ENCODE measurements at places on chromosomes 2 and 18.

- peak; percentile 86 for DNase-seq
These were observed 108.8 kb downstream of the B3GNT2 start for GRCh38 chr2:62304429-62305417.

GRCh38 chr18:75927791-75928190, 500.3 kb upstream of the SMIM21 start:
- DNase-seq, result no peak

DNA sequence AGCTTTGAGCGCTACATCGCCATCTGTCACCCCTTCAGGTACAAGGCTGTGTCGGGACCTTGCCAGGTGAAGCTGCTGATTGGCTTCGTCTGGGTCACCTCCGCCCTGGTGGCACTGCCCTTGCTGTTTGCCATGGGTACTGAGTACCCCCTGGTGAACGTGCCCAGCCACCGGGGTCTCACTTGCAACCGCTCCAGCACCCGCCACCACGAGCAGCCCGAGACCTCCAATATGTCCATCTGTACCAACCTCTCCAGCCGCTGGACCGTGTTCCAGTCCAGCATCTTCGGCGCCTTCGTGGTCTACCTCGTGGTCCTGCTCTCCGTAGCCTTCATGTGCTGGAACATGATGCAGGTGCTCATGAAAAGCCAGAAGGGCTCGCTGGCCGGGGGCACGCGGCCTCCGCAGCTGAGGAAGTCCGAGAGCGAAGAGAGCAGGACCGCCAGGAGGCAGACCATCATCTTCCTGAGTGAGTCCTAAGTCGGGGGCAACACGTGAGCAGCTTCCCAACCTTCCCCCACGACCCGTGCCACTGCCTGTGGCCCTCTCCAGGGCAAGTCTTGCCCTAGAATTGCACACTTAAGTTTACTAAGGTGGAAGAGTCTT, 928 bp downstream of the GPR39 start:
- DNase-seq, result no peak

DNA sequence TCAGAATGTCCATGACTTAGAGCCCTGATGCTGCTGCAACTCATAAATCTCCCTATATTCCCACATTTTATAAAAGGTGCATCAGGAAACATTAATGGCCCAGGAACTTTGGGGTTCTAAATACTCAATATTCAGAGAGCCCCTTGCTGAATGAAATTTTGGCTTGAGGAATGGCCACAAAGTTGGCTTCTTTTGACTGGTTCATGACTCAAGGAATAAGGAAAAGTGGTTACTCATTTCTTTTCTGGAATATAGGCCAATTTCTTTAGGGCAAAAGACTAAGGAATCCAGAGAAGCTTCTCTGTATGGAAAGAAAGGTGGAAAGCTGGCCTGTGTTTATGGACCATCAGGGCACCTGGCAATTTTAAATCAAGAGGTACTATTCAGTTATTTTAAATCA, 308.9 kb upstream of the NT5C1B start:
- DNase-seq, result no peak

- no peak for DNase-seq
These were observed 20.3 kb upstream of the ASNSD1 start for GRCh38 chr2:189641002-189641401.

GRCh38 chr18:34297287-34297686, 72.6 kb upstream of the NOL4 start:
- DNase-seq, result no peak

GRCh38 chr2:3470166-3470651, 49.1 kb downstream of the ADI1 start:
- DNase-seq, result peak; percentile 63

DNA sequence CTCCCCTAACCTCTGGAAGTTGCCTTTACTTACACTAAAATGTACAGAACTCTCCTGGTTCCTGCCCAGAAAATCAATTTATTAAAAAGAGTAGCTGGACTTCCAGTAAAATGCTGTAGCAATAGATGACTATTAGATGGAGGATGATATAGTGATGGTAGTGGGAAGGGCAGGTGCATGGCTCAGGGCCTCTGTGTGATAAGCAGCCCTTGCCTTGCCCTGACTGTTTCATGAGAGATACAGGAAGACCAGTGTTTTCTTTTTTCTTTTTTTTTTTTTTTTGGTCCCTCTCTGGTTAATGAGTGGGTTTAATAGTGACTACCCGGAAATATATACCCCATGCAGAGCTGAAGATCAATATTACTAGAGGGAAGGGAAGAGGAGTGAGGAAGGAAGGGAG, 48.7 kb upstream of the NEDD4L start:
- DNase-seq, result no peak

DNA sequence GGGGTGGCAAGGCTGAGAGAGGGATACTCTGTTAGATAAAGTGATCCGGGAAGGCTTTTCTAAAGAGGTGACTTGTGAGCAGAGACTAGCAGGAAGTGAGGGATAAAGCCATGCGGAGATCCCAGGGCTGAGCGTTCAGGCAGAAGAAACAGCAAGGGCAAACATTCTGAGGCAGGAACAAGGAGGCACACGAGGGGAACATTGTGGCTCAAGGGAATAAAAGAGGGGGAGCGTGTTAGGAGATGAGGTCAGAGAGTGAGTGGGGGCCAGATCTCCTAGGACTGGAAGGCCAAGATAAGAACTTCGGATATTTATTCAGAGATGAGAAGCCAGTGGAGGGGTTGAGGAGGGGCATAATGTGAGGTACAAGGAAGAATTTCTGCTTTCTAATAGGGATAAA, 67.1 kb downstream of the ACTR2 start:
- DNase-seq, result no peak

DNA sequence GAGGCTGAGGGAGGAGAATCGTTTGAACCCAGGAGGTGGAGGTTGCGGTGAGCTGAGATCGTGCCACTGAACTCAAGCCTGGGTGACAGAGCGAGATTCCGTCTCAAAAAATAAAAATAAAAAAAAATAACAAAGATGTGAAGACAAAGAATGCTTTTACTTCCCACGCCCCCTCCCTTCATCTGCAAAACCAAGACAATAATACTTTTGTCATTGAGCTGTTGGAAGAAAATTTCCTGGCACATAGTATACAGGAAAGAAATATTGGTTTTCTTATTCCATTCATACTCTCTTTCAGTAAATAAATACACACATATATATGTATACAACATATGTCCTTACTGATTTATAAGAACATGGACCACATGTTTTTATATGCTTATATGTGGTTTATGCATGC, 12.2 kb downstream of the GREB1 start:
- DNase-seq, result no peak

DNA sequence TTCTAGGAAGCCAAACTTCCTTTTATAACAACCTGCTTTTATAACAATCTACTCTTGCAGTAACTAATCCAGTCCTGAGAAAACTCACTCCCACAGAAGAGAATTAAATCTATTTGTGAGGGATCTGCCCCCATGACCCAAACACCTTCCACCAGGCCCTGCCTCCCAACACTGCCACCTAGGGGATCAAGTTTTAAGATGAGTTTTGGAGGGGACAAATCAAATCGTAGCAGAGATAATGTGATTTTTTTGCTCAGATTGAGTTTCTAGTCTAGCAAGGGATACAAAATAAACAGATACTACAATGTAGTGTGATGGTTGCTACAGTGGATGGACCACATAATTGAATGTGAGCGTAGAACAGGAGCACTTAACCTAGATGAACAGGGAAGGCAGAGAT, 52.2 kb downstream of the NCOA1 start:
- no peak for DNase-seq

DNA sequence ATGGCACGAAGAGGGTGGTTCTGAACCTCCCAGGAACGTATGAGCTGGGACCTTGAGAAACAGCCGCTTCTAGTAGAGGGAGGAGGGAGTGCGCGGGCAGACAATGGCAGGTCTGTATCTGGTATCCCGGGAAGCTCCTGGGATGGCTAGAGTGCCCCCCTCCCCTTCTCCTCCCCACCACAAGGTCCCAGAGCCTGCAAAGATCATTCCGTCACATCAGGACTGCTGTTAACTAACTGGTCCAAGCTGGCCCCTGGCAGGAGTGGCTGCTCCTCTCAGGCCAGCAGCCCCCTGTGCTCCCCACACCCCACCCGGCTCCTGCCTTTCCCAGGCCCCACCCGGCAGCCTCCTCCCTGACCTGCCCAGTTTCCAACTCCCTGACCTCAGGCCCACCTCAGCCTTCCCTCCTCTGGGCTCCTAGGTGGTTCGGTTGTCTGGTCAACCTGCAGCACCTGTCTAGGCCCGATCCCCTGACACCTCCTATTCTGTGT, 75.0 kb downstream of the TPO start:
- no peak for DNase-seq

- no peak for DNase-seq
These were observed 5.1 kb downstream of the ITGB6 start for GRCh38 chr2:160194946-160195345.

DNA sequence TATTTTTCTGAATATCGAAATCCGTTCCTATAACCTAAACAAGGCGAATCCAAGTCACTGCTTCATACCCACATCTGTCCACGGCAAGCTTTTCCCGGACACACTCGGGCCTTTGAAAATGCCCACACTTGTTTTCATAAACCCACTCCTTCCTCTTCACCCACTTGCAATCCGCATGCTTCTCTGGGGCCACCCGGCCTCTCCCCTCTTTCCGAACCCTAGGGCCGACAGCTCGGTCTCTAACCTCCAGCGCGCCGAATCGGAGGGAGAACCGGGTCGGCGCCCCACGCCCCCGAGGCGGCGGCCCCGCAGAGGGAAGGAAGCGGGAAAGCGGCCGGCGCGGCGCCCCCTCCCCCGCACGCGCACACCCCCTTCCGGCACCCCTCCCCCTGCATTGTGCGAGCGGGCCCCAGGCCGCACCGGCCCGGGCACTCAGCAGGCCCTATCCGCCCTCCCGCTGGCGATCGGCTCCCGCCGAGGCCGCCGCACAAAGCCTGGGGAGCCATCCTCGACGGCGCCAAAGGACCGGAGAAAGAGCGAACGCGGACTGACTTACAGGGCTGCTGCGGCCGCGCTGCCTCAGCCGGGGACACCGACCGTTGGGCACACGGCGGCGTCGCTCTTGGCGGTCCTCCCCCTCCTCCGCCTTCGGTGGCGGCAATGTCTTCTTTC, 467 bp downstream of the PUM2 start:
- DNase-seq, result peak; percentile 45

GRCh38 chr2:132484144-132484543, 67.5 kb downstream of the GPR39 start:
- no peak for DNase-seq

Data from fibroblast of skin of right quadriceps (primary cell).